ENCODE measurements at places on chromosomes 12 and 14.
A peak's percentile ranks its signal among the peaks of the same experiment; 100 is the strongest.

DNA sequence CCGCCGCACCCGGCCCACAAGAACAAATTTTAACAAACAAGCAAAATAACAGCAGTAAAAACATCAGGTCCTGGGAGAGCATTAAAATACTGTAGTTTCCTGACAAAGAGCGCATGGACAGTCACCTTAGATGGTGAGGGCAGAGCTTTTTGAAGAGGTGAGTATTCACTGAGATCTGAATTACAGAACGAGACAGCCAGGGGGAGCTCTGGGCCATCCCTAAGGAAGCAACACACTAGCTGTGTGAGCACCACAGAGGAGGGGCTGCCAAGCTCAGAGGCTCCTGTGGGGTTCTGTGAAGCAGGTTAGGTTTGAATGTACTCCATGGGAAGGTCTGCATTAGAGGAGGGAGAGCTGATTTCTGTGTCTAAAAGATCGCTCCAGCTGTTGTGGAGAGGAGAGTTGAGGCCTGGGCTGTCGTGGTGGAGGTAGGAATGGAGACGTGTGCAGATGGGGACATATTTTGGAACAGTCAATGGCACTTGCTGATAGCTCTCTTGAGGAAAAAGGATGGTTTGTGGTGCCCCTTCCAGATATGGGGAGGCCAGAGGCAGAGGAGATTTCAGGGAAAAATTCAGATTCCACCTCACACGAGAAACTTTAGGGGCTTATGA is 72.9 kb downstream of the TRAFD1 start:
- DNase-seq: peak; percentile 12

- peak; percentile 29 for DNase-seq
Observed at GRCh38 chr14:74491956-74492775, 939 bp downstream of the NPC2 start.

GRCh38 chr12:88604646-88605045 is 24.4 kb upstream of the KITLG start:
- no peak for DNase-seq

GRCh38 chr12:31370531-31371255 is 44.7 kb upstream of the SINHCAF start:
- no peak for DNase-seq

GRCh38 chr14:41925409-41925808 is 318.7 kb downstream of the LRFN5 start:
- DNase-seq: peak; percentile 29

- peak; percentile 62 for DNase-seq
Observed at GRCh38 chr12:45208604-45209487, 7.0 kb upstream of the ANO6 start.

DNA sequence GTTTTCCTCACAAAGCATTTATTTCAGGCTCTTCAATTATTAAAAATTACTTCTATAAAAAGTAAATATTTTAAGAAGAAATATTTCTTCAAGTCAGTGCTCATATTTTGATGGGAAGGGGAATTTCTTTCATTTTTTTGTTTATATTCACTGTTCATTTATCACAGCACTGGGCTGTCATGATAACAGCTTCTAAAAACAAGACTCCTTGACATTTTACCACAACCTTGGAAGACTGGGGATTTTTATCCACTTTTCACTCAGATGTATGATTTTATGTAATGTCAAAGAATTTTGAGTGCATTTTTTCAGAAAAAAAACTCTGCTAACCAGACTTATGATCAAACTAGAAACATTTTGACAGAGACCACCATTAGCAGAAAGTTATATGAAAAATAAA is 149.7 kb downstream of the PHLDA1 start:
- peak; percentile 42 for DNase-seq

DNA sequence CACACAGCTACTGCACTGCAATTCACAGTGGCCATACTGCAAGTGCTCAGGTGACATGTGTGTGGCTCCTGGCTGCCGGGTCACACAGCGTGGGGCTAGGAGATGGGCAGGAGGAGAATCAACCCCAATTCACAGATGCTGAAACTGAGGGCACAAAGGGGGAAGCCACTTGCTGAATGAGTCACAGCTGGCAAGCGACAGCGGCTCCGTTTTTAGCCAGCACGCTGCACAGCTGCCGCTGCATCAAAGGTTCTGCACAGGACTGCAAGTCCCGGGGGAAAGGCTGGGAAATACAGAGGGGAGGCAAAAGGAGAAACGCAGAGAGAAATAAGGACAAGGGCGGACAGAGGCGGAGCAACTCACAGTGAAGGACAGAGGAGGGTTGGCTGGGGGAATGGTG is 57.9 kb downstream of the KDM2B start:
- no peak for DNase-seq
